Progenitor cell of endocrine pancreas (in vitro differentiated cells): ENCODE measurements at places on chromosomes 7 and 10. TPM values are rescaled to one million over a fixed set of nuclear protein-coding genes. Genes with fewer than 3 reads are reported as not detected.

The ITIH5 gene
- 1.5 and 2.3 TPM in 2 replicates for total RNA-seq

The PDGFA gene
- 81.2 and 86.2 TPM in 2 replicates for total RNA-seq

The C10orf67 gene
- total RNA-seq = 0.38 TPM in 1 of 2 replicates, not detected in the other

The NEUROG3 gene
- 7.2 and 7.3 TPM in 2 replicates for total RNA-seq

The SCART1 gene
- 1.7 and 3.0 TPM in 2 replicates for total RNA-seq

The KCNMA1 gene
- total RNA-seq = 5.8 and 7.3 TPM in 2 replicates

The SFTPD gene
- total RNA-seq = 0.29 and 0.40 TPM in 2 replicates

The FOXP2 gene
- 4.3 and 5.8 TPM in 2 replicates for total RNA-seq

The ZP3 gene
- total RNA-seq = not detected in 2 replicates

The BLNK gene
- total RNA-seq = 1.6 and 1.8 TPM in 2 replicates

The MLXIPL gene
- 47.3 and 48.6 TPM in 2 replicates for total RNA-seq

The GPR15LG gene
- total RNA-seq = not detected in 2 replicates

The ZNF735 gene
- not detected in 2 replicates for total RNA-seq

The TMEM106B gene
- total RNA-seq = 39.3 and 44.7 TPM in 2 replicates

The PRLHR gene
- 1.5 and 1.7 TPM in 2 replicates for total RNA-seq

The FAM25A gene
- not detected in 2 replicates for total RNA-seq

The TBXAS1 gene
- total RNA-seq = 10.4 and 12.5 TPM in 2 replicates

The GPR146 gene
- total RNA-seq = 1.6 and 1.9 TPM in 2 replicates

The LDB3 gene
- 0.26 and 0.31 TPM in 2 replicates for total RNA-seq

The FKBP9 gene
- total RNA-seq = 86.4 and 90.7 TPM in 2 replicates
